HT1080 (cell line): ENCODE measurements at places on chromosomes 2 and 18. TPM values are rescaled to one million over a fixed set of nuclear protein-coding genes. Genes with fewer than 3 reads are reported as not detected.

DNA sequence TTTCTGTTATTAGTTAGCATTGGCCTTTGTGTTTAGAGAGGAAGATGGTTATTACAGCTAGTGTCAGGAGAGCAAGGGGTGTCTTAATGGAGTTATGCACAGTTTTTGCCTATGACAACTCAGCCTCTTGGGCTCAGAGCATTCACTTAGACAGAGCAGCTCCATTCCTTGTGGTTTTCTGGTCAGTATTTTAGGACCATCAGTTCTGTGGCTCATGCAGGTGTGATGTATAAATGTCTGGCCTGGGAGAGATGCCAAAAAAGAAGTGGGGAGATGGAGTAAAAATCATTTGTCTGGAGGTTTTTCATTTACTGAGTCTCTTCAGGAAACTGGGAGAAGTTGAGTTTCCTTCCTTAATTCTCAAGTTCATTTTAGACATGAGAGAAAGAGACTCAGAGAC, 79.7 kb downstream of the PRKCE start:
- peak; percentile 12 for DNase-seq

- DNase-seq, result peak; percentile 91
Measured at GRCh38 chr2:37802899-37803379, 122.1 kb upstream of the RMDN2 start.

Gene ATOH8
- 2.1 and 3.8 TPM in 2 replicates for total RNA-seq

Gene CLIP4
- 1.2 and 1.5 TPM in 2 replicates for total RNA-seq

GRCh38 chr18:9608298-9608697, 6.1 kb downstream of the PPP4R1 start:
- DNase-seq, result no peak

Gene SLC19A3
- not detected in 2 replicates for total RNA-seq

DNA sequence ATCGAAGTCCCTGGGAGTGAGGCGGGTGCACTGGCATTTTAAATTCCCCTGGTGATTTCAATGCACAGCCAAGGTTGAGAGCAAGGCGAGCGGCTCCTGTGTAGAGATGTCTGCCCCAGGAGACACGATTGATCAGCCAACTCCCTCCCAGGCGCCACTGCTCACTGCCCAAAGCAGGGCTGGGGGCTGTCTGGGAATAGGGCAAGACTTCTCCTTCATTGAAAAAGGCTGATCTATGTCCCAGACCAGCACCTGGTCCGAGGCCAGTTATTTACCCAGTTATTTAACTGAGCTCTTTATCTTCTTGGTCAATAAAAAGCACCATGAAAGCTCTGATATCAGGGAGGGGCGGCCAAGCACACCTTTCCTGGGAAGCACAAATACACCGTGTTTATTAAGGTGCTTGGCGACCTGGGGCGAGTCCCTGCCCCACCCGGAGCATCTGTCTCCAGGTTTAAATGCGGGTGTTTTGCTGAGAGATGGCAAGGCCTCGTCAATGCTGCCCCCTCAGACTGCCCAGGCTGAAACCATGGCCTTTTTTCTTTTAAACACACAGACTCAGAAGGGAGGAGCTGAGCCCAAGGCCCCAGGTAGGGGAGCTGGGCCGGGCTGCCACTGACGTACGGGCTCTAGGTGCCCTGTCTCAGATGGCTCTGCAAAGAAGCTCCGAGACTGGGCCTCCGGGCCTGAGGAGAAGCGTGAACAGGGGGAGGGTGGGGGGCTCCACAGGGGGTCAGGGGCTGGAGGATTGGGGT, 73.9 kb upstream of the HPCAL1 start:
- DNase-seq, result no peak

GRCh38 chr18:68679528-68679927, 35.4 kb downstream of the TMX3 start:
- DNase-seq, result no peak

Gene NOL4
- total RNA-seq, result not detected in 2 replicates

GRCh38 chr2:46148369-46148736, 148.9 kb upstream of the EPAS1 start:
- DNase-seq, result no peak

Gene FIGN
- total RNA-seq, result 0.43 and 1.7 TPM in 2 replicates

- DNase-seq, result no peak
Measured at GRCh38 chr18:34543356-34543755, 166.7 kb upstream of the DTNA start.

GRCh38 chr2:10059552-10060335, 16.4 kb downstream of the KLF11 start:
- DNase-seq, result no peak

Gene CNRIP1
- total RNA-seq, result 50.4 and 69.7 TPM in 2 replicates

DNA sequence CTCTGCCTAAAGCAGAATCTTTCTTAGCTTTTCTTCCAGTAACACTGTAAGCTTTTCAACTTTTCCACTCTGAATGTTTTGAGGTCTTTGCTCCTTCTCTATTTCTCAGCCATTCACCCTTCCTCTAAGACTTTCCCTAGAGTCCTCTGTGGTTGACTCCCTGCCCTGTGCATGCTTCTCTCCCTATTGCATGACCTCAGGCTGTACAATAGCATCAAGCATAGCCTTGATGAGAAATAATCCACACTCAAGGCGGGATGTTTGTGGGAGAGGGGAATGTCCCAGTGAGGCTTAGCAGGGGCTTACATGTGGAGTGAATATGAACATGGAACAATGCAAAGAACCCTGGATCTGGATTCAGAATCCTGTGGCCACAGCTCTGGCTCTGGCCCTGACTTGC, 48.4 kb upstream of the IGFBP5 start:
- DNase-seq, result no peak

Gene LIMS4
- total RNA-seq, result 0.18 and 0.63 TPM in 2 replicates

DNA sequence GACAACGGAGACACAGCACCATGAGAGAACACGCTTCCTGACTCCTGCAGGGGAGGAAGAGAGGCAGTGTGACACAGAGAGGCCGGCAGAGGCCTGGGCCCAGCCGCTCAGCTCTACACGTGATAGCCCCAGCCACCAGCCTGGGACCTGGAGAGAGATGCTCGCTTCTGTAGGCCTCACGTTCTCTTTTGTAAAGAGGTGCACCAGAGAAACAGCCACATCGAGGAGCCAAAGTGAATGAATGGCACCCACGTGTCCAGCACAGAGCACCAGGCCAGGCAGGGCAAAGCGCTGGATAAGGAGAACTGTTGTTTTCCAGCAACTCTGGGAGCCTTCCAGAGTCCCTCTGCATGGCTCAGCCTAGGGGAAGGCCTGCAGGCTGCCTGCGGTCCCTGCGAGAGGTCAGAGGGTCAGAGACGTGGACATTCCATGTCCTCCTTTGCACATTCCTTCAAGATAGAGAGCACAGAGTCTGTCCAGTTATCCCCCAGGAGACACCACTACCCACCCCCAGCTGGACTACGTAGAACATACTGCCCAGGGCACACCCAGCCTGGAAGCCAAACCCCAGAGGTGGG, 14.2 kb downstream of the LIMS2 start:
- no peak for DNase-seq

DNA sequence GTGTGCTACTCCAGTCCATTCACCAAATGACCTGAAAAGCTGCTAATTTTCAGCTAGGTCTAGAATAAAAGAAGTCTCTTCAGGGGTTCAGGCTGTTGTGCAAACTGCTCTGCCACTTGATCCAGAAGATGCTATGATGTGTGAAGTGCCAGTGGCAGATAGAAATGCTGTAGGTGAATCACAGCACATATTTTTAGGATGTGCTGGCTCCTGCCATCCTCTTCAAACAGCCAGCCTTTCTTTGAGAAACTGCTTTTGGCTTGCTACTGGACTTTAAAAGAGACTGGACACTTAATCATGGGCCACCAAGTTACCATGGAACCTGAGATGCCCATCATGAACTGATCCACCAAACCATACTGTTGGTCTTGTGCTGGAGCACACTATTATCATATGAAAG, 322.1 kb downstream of the EN1 start:
- no peak for DNase-seq

- DNase-seq, result no peak
Measured at GRCh38 chr2:143499061-143499460, 369.8 kb downstream of the ARHGAP15 start.

Gene LAMA3
- total RNA-seq, result 0.40 and 0.56 TPM in 2 replicates

DNA sequence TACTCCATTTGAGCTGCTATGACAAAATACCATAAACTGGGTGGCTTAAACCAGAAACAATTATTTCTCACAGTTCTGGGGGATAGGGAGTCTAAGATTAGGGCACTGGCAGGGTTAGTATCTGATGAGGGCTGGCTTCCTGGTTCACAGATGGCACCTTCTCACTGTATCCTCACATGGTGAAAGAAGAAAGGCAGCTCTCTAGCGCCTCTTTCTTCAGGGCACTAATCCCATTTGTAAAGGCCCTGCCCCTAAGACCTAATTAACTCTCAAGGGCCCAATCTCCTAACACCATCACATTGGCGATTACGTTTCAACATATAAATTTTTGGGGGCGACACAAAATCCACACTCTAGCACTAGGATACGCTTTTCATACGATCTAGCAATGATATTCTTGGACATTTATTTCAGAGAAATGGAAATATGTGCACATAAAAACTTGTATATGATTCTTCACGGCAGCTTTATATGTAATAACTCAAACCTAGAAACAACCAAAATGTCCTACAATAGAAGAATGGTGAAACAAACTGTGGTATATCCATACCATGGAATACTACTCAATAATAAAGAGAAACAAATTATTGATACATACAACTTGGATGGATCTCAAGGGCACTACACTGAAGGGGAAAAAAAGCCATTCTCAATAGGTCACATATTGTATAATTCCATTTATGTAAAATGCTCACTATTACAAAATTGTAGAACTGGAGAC, 111.0 kb downstream of the BCL2L11 start:
- DNase-seq, result no peak

DNA sequence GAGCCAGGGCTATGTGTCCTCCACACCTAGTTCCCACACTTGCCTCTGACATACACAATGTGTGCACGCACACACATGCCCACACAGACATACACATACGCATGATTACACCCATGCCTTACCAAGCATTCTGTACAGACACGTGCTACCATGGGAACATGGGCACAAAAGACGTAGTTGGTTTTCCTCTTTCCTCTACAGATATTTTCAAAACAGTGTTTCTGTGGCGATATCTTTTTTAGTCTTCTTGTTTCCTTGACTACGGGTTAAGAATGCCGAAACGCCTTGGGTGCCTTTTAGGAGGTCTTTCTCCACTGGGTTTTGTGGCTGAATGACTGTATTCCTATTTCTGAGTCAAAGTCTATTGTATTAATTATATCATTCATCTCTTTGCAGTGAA, 75.5 kb upstream of the SPTBN1 start:
- no peak for DNase-seq

- DNase-seq, result no peak
Measured at GRCh38 chr2:181281206-181281832, 175.9 kb upstream of the ITGA4 start.

Gene DSC1
- total RNA-seq, result not detected in 2 replicates

DNA sequence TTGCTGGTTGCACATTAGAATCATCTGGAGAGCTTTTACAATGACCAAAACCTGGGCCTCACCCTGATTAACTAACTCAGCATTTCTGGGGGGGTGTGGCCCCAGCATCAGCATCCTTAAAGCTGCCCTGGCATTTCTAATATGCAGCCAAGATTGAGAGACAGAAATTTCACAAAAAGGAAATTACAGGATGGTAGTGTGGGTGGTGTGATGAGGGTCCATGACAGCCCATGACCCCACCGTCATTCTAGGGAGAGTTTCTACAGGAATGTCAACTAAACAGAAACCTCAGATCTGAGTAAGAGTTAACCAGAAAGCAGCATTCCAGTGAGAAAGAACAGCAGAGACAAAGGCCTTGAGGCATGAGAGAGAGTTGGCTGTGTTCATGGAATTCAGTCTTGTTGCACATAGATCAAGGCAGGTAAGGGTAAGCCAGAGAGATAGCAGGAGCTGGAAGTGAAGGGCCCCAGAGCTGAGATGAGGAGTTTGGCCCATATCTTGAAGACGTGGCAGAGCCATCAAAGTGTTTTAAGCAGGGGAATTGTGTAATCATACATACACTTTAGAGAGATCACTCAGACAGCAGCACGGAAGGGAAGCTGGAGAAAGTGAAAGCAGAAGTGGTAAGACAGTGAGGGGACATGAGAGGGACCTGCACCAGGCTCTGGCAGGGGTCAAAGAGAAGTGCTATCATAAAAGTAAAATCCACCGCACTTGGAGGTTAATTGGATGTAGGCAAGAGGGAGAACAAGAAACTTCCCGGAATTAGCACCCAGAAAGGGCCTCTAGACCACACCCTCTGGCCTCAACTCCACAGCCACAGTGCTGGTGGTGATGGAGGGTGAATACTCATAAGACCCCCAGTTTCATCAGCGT, 7.8 kb upstream of the TRABD2A start:
- DNase-seq, result peak; percentile 55

DNA sequence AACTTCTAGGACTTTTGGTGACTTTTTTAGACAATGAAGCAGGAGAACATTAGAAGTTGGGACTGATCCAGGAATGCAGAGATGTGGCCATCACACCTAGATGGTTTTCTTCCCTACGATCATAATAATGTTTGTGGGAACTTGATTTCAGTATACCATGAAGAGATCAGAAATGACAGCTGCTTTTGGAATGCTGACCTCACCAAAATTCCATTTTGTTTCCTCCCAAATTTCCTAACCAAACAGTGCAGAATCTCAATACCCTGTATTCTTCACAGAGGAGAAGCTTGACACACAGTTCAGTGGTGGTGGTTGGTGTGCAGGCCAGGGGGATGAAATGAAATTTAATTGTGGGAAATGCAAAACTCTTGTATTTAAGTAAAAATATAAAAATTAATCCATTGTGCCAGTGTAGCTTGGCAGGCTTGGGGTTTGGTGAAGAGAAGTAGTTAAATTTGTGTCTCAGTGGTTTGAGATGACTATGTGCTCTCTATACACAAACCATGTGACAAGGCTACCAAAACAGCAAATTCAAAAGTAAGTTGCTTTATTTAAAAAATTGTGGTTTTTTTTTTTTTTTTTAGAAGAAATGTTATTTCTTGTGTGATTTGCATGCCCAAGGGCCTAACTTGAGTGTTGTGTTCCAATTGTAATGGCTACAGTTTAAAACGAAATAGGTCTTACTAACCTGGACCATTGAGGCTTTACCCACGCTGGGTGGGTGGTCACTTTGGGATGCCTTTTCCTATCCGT, 252.4 kb downstream of the LPIN1 start:
- DNase-seq, result peak; percentile 40

Gene OTOS
- total RNA-seq, result not detected in 2 replicates

Gene FBXO15
- total RNA-seq, result 0.37 and 1.3 TPM in 2 replicates

Gene CPS1
- 13.8 and 17.4 TPM in 2 replicates for total RNA-seq

DNA sequence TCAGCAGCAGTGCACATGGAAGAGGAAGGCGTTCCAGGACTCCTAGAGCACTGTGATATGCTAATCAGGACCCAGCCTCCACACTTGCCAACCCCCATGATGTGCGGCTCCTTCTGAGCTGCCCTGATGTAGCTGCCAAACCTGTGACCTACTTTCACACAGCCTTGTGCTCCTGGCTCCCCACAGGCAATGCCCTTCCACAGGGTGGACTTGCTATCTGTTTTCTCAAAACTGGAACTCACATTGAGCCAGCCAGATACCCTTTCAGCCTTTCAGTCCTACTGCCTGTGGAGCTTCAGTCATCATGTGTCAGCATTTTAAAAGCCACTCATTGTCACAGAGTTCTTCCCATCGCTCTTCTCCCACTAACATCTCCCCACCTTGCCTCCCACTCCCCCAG, 181.6 kb downstream of the AFF3 start:
- no peak for DNase-seq
